HepG2 (cell line): ENCODE measurements at places on chromosomes 1 and 21. TPM values are rescaled to one million over a fixed set of nuclear protein-coding genes. Genes with fewer than 3 reads are reported as not detected.
A peak's percentile ranks its signal among the peaks of the same experiment; 100 is the strongest.

RPF1 gene
- 39.0 and 58.4 TPM in 2 replicates for total RNA-seq

PDE9A gene
- 4.3 and 4.6 TPM in 2 replicates for total RNA-seq

- H3K36me3 ChIP-seq = no peaks in the 10 kb centered on the region
- DNase-seq = peak; percentile 18
- H3K4me3 ChIP-seq = no peak overlapping the region
- no peaks in the 10 kb centered on the region for H3K4me1 ChIP-seq
- H3K27ac ChIP-seq = no peak overlapping the region
Observed at GRCh38 chr21:31509194-31510017, 150.1 kb upstream of the SOD1 start.

DNA sequence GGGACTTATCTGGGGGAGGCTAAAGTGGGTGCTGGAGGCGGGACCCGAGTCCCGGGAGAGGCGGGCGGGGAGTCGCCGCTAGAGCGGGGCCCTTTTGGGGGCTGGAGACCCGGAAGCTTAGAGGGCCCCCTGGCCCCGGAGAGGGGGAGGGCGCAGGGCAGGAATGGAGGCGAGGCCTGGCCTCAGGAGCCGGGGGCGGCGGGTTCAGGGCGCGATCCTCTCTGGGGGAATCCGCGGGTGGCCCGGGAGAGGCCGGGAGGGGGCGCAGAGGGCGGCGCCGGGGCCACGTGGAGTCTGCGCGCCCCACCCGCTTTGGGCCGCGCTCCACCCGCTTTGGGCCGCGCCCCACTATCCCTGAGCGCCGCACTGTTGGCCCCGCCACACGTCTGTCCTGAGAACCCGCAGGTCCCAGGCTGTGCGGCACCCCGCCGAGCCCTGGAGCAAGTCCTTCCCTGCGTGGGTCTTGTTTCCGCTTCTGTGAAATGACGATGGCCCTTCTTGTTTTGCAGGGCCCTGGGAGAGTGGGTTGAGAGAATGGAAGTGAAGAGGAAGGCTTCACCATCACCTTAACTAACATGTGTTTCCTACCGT lies 84.4 kb downstream of the NKAIN1 start:
- no peaks in the 10 kb centered on the region for H3K27me3 ChIP-seq
- peak; percentile 65 for DNase-seq
- peak overlapping the region; percentile 73 for H3K27ac ChIP-seq
- peak overlapping the region; percentile 75 for H3K4me3 ChIP-seq

GRCh38 chr1:175116210-175116798 lies 48.7 kb downstream of the TNN start:
- H3K4me3 ChIP-seq = no peak overlapping the region
- no peak for DNase-seq
- H3K27ac ChIP-seq = no peak overlapping the region
- no peaks in the 10 kb centered on the region for H3K27me3 ChIP-seq
- no peaks in the 10 kb centered on the region for H3K4me1 ChIP-seq
- no peaks in the 10 kb centered on the region for H3K36me3 ChIP-seq

GRCh38 chr1:56098946-56099345 lies 480.4 kb downstream of the PLPP3 start:
- H3K4me1 ChIP-seq = no peaks in the 10 kb centered on the region
- DNase-seq = no peak
- H3K4me3 ChIP-seq = no peak overlapping the region
- no peaks in the 10 kb centered on the region; the same call in 1 of the 2 replicates for H3K27me3 ChIP-seq

- H3K27ac ChIP-seq = no peak overlapping the region
- DNase-seq = no peak
Observed at GRCh38 chr1:102032534-102032933, 35.8 kb upstream of the OLFM3 start.

DNA sequence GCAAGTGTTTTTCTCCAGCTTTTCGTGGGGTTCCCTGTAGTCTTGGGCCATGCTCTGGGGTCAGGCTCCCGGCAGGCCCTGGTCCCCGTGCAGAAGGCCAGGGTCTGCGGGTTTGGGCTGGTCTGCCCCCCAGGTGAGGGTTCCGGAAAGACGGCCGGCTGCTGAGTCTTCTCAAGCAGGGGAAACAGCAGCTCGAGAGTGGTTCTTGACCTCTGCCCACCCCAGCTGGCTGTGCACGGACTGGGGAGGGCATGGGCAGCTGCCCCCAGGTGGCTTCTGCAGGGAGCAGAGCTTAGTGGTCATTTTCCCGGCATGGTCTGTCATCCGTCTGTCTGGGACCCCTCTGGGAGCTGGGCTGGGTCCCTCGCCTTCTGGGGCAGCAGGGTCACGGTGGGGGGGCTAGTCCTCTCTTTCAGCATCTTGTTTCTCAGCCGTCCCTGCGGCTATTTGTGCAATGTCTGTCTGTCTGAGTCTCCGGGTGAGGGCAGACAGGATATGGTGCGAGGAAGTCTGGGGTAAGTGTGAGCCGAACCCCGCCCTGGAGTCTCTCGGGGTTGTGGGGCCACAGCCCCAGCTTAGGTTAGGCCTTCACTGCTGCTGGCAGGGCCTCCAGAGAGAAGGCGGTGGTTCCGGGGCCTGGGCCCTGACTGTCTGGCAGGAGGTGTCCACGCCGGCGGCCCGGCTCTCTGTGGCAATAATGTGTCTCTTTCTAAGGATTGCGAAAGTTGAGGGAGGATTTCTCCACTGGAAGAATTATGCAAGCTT lies 6.1 kb downstream of the SKI start:
- H3K27me3 ChIP-seq = no peaks in the 10 kb centered on the region
- DNase-seq = peak; percentile 93
- peaks cover 12% of the 10 kb centered on the region; the same call in 1 of the 3 replicates for H3K36me3 ChIP-seq
- H3K4me1 ChIP-seq = peaks cover 69% of the 10 kb centered on the region
- H3K27ac ChIP-seq = peak overlapping the region; percentile 81

- no peaks in the 10 kb centered on the region for H3K36me3 ChIP-seq
- no peak for DNase-seq
- H3K27me3 ChIP-seq = peaks cover 1% of the 10 kb centered on the region; the same call in 1 of the 2 replicates
Observed at GRCh38 chr1:5711956-5712645, 280.1 kb downstream of the NPHP4 start.

KIAA0319L gene
- 15.9 and 33.4 TPM in 2 replicates for total RNA-seq

SH2D2A gene
- total RNA-seq = 0.59 and 0.73 TPM in 2 replicates

DNA sequence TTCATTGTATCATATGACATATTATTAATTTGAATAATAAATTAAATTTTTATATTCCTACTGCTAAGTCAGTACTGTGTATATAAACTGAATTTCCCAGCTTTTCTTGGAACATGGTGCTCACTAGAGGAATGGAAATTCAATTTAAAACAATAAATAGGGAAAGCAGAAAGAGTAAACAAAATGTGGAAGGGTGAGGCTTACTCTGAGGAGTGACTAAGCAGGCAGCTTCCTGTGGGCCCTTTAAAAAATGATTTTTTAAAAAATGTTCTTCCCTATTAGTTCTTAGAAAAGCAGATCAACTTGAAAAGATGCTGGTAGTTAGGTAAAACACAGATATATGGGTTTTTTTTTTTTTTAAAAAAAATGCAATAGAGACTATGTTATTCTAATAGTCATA lies 49.5 kb upstream of the S1PR1 start:
- DNase-seq = no peak
- no peak overlapping the region for H3K27ac ChIP-seq
- H3K4me1 ChIP-seq = no peaks in the 10 kb centered on the region
- no peaks in the 10 kb centered on the region for H3K36me3 ChIP-seq

NID1 gene
- total RNA-seq = 29.3 and 50.2 TPM in 2 replicates

- no peak for DNase-seq
- H3K36me3 ChIP-seq = peaks cover 21% of the 10 kb centered on the region; the same call in 2 of the 3 replicates
- no peaks in the 10 kb centered on the region for H3K4me1 ChIP-seq
- no peak overlapping the region for H3K27ac ChIP-seq
Observed at GRCh38 chr1:88744142-88744541, 60.1 kb downstream of the PKN2 start.

DNA sequence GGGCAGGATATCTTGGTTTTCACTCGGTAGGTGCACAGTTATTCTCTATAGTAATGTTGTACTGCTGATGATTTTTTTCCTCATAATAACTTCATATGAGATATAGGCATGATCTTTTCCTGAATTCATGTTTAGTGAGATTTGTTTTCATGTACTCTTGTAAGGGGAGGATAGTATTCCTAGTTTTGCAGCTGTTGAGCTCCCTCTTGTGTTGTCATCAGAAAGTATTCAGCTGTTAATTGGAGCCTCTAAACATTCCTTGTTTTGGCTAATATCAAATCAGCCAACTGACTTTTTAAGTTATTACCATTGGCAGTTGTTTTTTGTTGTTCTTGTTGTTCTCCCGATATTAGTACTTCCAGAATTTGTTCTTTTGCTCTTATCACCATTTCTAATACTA lies 24.4 kb downstream of the OR10R2 start:
- H3K4me3 ChIP-seq = no peak overlapping the region
- DNase-seq = no peak
- no peaks in the 10 kb centered on the region for H3K36me3 ChIP-seq
- no peaks in the 10 kb centered on the region for H3K4me1 ChIP-seq
- no peaks in the 10 kb centered on the region for H3K27me3 ChIP-seq
- no peak overlapping the region for H3K27ac ChIP-seq

DNA sequence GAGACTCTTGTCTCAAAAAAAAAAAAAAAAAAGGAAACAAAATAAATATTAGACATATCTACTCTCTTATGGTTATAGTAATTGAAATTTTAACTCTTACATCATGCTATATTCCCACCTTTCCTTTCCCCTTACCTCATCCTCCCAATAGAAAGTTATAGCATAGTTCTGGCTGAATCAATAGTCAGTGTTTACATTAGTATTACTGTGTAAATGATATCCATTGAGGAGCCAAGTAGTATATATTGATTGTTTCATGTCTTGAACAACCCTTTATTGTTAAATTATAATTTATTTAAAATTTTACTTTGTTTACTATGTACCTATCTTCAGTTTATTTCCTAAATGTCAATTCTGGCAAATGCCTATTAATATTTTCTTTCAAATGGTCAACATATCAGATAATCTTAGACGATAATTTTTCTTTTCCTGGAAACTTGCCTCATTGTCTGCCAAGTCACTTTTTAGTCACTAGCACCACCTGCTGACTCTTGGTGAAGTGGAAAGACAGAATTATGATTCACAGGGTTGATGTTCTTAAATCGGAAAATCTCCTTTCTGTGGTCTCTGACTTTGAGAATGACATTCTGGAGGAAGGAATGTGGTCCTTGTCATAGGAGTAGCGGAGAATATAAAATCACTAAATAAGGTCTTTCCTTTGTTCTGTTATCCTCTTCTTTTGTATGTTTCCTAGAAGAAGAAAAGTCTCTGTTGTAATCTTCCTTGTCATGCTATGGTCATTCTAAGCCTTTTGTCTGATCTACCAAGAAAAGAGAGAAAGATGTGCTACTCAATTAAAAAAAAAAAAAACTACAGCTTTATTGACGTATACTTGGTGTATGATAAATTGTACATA lies 8.6 kb downstream of the HJV start:
- peak; percentile 63 for DNase-seq
- H3K4me1 ChIP-seq = peaks cover 22% of the 10 kb centered on the region
- H3K36me3 ChIP-seq = no peaks in the 10 kb centered on the region
- no peak overlapping the region for H3K27ac ChIP-seq

DNA sequence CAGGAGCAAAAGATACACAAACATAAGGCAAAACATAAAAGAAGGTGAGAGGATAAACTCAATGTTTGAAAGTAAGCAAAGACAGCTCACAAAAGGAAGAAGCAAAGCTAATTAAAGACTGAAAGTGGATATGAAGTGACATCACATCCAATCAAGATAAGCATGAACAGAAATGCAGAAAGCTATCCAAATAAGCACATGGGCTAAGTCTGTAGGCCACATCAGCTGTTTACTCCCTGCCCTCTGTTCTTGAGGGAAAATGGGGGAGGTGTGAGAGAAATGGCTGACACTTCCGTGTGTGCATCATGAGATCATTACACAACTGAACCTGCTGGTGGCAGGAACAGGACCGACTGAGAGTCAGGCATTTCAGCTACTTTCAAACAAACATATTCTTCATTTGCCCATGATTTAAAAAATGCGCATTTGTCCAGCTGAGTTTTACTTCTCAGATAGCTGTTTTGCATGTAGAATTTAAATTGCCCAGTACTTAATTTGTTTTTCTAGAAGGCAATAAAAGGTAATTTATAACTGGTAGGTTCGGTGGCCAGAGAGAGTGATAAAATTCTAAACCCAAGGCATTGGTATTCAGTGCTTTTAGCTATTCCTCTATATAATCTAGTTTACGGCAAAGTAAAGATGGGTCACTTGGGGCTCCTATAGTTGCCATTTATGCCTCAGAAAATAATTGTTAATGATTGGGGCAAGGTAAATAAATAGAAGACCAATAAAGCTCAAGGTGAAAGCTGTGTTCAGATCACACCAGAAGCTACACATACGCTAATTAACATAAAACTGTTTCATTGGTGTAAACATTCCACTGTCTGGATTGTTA lies 27.2 kb upstream of the MAN1A2 start:
- H3K27me3 ChIP-seq = no peaks in the 10 kb centered on the region; the same call in 1 of the 2 replicates
- H3K27ac ChIP-seq = no peak overlapping the region
- peak; percentile 39 for DNase-seq
- no peak overlapping the region for H3K4me3 ChIP-seq

DNA sequence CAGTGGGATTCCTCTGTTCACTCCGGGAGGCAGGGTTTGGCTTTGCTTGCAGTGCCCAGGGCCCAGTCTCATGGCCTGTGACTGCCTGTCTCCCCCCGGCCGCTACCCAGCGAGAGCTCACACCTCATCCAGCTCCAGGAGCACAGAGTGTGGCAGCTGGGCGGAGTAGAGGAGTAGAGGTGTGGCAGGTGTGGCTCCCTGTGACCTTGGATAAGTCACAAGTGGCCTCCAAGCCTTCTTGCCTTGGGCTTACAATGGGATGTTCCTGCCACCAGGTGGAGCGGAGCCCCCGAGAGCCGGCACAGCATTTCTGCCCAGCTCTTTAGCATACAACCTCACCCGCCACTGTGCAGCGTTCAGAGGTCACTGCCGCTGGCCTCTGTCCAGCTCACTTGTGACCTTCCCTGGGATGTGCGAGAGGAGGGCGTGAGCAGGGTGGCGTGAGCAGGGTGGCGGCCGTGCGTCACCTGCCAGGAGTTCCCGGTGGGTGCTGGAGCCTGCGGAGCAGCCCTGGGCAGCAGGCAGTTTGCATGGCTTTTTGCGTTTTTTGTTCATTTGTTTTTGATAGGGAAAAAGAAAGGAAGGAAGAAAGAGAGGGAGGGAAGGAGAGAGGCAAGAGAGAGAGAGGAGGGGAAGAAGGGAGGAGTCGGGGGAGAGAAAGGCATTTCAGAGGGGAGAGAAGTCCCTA lies 42.4 kb downstream of the CRYAA start:
- H3K27me3 ChIP-seq = no peaks in the 10 kb centered on the region
- H3K4me3 ChIP-seq = peak overlapping the region; percentile 62
- peak; percentile 90 for DNase-seq
- no peaks in the 10 kb centered on the region for H3K36me3 ChIP-seq
- peaks cover 36% of the 10 kb centered on the region for H3K4me1 ChIP-seq
- peak overlapping the region; percentile 59 for H3K27ac ChIP-seq
